Renal cortical epithelial cell (primary cell): ENCODE measurements at places on chromosomes 2 and 18. TPM values are rescaled to one million over a fixed set of nuclear protein-coding genes. Genes with fewer than 3 reads are reported as not detected.

DNA sequence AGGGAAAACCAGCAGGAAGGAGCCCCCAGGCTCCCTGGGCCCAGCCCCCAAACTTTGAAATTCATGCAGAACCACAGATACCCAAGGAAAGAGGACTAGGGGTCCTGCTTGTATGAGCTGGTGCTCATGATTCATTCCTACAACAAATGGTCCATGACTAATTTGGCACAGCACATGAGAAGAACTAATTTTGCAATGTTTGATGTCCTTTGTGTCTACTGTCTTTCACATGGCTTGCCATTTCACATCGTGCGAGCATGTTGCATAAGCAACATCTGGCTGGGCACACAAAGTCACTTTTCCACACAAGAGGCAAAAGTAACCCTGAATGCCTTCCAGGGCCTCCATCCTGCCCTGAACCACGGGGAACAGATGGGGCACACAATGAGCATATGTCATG is 149.6 kb upstream of the APCDD1 start:
- peak; percentile 44 for DNase-seq

GRCh38 chr2:232448304-232448690 is 7.7 kb upstream of the ALPI start:
- DNase-seq: no peak

Gene KYNU
- 1.6 and 6.1 TPM in 2 replicates for total RNA-seq

GRCh38 chr2:227615906-227616305 is 1.3 kb upstream of the SCYGR3 start:
- no peak for DNase-seq

DNA sequence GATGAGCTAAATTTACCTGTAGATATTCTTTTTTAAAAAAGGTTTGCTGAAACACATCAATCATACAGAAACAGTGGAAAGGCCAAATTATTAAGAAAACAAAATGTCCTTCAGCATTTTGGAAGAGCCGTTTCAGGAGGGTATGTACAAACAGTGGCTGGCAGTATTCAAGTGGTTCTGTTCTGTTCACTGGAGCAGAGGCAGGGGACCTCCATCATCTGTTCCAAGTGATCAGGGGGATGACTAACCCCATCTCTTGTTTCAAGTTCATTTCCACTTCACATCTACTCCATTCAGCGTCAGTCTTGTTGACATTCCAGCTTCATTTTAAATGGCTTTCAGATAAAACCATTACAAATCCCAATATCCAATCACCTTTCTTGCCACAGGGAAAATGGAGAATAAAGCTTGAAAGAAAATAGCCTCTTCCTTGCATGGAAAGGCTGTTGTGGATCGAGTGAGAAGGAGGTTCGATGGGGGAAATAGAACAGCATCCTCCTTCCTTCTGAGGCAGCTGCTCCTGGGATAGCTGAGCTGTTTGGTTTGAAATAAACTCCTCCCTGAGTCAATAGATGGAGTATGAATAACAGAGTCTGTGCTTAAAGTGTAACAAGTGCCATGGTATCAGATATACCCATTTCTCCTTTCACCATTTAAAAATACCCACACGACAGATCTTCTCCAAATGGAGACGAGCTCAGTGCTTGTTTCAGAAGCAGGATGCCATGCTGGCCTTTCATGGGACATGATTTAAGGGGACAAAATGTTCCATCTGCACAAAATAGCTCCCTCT is 63.7 kb upstream of the OTOF start:
- DNase-seq: no peak

DNA sequence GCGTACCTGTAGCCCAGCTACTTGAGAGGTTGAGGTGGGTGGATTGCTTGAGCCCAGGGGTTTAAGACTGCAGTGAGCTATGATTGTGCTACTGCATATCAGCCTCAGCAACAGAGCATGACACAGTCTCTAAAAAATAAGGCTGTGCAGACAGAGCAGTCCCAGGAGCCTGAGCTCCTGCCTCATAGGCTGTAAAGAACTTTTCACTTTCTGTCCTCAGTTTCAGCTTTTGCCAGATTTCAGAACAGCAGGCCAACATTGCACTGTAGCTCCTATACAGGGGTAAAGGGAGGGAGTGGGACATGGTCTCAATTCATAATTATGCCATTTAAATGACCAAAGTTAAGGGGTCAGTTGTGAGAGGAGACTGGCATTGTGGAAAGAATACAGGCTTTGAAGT is 150.6 kb downstream of the GALNT1 start:
- DNase-seq: no peak

Gene MBP
- total RNA-seq: 28.8 and 34.0 TPM in 2 replicates

- DNase-seq: peak; percentile 47
Observed at GRCh38 chr2:144382849-144383248, 137.1 kb downstream of the ZEB2 start.

DNA sequence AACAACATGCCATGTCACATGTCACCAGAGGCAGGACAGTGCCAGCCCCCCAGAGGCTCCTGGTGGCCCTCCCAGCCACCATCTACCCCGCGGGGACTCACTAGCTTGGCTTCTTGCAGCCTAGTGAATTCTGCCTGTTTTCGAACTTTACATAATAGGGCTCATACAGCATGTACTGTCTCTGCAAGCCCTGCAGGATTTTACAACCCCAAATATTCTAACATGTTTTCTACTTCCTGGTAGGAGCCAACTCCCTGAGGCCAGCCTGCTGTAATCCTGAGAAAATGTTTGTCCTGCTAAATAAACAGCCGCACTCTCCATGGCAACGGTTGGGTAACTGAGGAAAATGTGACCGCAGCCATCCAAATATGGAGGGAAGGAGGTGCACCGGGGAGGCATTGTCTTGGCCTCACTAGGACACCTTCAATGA is 2.7 kb downstream of the PER2 start:
- peak; percentile 98 for DNase-seq

DNA sequence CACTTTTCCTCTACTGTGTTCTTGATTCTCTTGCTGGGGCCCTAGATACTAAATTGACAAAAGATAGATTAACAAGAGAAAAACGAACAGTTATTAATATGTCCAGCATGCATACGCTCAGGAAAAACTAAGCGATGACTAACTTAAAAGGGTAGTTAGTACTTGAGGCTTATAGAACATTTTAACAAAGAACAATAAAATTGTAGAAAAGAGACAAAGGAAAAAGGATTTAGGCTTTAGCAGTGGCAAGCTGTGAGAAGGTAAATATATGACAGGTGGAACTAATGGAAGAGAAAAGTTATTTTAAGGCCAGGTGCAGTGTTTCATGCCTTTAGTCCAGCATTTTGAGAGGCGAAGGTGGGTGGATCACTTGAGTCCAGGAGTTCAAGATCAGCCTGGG is 75.6 kb downstream of the MRO start:
- DNase-seq: no peak

DNA sequence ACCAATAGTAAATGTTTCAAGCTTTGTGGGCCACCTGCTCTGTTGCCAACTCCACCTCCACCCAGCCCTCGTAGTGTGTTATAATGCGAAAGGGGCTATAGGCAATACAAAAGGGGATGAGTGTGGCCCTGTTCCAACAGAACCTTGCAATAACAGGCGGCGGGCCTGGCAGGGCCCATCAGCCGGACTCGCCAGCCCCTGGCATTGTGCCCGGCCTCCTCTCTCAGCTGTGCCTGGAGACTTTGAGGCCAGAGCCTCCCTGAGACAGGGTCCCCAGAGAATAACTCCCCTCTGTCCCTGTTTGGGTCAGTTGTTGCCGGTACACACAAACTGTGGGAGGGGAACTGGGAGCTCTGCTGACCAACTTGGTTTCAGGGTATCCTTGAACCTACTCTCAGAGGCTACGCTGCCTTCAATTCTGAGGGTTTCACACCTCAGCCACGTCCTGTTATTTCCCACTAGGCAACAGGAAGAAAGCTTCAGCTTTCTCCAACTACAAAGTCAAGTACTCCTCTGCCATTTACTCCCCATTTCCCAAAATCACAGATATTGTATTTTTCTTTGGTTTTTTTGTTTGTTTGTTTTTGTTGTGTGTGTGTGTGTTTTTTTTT is 58.0 kb upstream of the ZNF236 start:
- DNase-seq: no peak

Gene RTN4
- total RNA-seq: 168 and 604 TPM in 2 replicates

- DNase-seq: peak; percentile 39
Observed at GRCh38 chr18:36338403-36338933, 41.0 kb downstream of the FHOD3 start.

- DNase-seq: no peak
Observed at GRCh38 chr2:196891136-196891535, 35.4 kb downstream of the PGAP1 start.

GRCh38 chr2:239719791-239720360 is 305.3 kb downstream of the NDUFA10 start:
- DNase-seq: no peak

Gene ACOXL
- total RNA-seq: 0.69 TPM in 1 of 2 replicates, not detected in the other

Gene CNTNAP5
- under 0.01 and 0.20 TPM in 2 replicates for total RNA-seq

Gene EHD3
- 5.4 and 9.5 TPM in 2 replicates for total RNA-seq

Gene TMEM163
- 3.6 and 6.7 TPM in 2 replicates for total RNA-seq

DNA sequence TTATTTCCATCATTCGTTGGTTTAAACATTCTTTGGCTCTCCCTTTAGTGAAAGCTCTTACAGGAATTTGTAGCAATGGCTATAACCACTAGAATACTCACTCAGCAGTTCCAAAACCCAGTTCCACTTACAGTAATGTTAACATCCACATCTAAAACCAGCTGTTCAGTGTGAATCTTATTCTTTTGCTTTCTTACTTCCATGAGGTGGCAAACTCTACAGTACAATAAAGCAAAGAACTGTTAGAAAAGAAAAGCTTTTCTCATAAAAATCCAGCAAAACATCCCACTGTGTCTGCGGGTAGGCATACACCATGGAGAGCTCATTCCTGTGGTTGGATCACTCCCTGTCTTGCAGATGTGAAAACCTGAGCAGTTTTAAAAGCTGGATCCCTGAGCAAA is 147.1 kb downstream of the ARHGAP28 start:
- no peak for DNase-seq

DNA sequence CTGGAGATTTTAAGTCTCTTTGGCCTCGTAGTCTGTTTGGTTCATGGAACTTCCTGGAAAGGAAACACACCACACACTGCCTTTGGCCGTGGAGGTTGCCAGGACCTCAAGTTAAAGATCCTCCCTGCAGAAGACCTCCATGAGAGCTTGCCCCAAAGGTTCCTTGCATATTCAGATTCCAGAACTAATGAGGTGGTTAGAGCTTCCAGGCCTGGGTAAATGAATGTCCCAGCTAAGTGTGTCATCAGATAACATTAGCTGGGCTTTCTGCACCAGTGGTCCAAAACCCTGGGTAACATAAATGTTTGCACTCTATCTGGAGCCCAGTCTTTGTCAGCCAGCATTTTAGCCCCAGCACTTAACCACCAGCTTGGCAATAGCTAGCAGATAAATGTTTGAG is 122.1 kb upstream of the EML6 start:
- peak; percentile 99 for DNase-seq

Gene REG3G
- total RNA-seq: not detected in 2 replicates

DNA sequence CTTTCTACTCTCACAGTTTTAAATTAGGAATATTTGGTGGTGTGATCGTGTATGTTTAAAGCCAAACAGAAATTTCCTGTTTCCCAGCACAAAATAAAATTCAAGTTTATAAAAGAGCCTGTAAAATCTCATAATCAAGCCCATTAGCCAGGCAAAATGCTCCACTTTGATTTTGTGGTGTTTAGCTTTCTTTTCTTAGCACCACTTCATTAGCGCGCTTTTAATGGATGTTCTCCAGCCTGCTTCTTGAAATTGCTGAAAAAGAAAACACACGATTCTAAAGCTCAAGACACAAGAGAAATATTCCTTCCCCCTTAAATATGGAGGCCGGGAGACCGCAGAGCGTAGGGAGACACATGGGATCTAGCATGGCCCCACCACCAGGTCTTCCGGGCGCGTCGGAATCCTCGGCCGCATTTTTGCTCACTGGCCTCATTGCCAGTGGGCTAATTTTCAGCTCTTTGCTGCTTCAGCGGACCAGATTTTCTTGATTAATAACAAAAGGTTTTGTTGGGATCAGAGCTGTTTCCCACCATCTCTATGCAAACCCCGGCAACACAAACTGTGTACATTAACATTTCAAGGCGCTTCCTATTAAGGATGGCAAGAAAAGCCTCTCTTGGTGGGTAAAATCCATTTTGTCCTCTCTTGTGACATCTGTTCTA is 40.4 kb upstream of the ID2 start:
- no peak for DNase-seq

- DNase-seq: peak; percentile 47
Observed at GRCh38 chr18:55088000-55088401, 128.7 kb upstream of the CCDC68 start.

GRCh38 chr2:14650066-14650465 is 17.5 kb downstream of the LRATD1 start:
- DNase-seq: no peak

DNA sequence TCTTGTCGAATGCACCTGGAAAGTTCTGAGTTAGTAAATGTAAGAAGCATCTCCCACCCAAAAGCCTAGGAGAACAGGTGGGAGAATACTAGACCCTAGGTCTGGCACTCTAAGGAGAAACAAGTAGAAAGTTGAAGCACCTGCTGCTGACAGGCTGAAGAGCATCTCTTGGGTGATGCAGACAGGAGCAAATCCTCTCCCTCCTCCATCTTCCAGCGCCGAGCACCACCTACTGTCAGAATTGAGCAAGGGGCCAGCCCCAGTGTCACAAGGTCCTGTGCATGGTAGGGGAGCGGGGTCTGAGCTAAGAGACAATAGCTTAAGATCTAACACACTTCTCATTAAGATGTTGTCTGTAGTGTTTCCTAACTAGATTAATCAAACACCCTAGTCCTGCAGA is 52.9 kb downstream of the HK2 start:
- no peak for DNase-seq

DNA sequence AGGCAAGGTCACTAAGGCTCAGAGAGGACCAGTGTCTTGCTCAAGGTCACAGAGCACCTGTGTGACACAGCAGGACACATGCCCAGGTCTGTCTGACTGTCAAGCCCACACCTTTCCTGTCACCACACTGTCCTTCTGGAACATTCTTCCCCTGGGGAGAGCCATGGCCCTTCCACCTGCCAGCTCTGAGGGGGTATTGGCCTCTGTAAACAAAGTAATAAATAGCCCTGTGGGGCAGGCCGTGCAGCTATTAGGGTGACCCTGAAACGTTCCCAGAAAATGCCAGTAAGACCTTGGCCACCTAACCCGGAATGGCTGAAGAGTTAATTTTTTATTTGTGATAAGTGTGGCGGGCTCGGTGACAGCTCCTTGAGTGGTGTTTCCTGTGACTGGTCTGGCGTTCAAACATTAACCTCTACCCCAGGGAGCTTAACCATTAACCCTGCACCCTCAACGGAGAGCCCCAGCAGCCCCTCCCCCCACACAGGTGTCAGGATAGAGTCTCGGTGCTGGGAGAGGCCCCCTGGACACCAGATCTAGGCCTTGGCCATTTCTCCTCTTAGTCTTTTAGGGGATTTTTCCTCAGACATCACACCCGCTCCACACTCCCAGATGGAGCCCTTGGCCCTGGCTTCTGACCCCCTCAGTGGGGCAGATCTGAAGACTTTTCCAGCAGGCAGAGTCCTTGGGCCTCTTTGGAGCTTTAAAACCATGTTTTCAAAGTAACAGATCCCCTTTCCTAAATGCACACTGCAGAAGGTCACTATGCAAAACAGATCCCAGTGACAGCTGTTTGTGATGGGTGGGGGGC is 36.6 kb downstream of the SCTR start:
- peak; percentile 86 for DNase-seq

GRCh38 chr18:13336841-13337240 is 118.3 kb downstream of the LDLRAD4 start:
- no peak for DNase-seq

Gene PRKAG3
- total RNA-seq: not detected in 2 replicates
